ENCODE measurements at places on chromosomes 12 and 14.

DNA sequence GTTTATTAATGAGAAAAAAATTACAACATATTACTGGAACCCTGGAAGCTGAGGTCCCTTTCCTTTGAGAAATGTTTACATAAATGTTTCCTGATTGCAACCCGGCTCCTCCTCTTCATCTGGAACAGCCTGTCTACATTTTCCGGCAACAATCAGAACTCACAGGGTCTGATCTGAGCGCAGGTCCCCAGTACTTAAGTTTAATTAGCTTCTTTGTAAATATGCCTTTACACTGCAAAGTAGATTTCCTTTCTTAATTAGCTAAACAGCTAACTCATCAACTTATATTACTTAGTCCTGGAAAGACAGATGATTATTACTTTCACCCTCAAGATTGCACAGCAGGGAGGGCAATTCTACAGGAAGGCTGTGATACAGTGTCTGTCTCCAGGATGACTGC, 213.0 kb downstream of the MON2 start:
- no peak for DNase-seq

- no peak for DNase-seq
Measured at GRCh38 chr12:106861984-106862916, 87.8 kb downstream of the RIC8B start.

- peak; percentile 76 for DNase-seq
Measured at GRCh38 chr14:94132285-94132887, 3.0 kb upstream of the IFI27L2 start.

DNA sequence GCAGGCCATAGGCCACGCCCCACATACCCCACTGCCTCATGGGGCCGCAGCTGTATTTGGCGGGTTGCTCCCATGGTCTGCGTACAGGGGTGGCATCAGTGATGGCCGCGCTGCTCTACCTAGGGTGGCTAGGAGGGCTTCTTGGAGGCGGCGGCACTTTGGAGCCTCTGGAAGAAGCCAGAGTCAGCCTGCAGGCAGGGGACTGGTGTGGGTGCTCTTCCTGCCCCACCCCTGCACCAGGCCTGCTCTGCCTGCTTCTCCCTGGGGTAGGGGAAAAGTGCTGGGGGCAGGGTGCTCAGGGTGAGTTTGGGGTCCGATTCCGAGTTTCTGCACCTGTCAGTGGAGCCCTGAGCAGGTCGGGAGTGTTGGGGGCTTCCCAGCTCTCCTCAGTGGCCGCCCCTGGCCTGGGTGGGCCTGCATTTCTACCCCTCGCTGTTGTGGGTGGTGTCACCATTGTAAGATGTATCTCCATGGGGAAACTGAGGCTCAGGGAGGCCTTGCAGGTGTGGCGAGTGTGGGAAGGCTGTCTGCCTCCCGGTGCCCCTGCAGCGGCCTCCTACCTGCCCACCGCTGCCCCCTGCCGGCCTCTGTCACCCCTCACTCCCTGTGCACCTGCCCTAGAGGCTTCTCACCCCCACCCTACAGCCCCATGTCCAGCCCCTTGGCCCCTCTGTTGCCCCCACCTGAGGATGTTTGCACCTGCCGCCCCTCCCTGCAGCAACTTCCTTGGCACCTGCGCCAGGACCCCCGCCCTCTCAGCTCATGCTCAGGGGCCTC, 5.5 kb downstream of the CEP170B start:
- DNase-seq, result no peak

DNA sequence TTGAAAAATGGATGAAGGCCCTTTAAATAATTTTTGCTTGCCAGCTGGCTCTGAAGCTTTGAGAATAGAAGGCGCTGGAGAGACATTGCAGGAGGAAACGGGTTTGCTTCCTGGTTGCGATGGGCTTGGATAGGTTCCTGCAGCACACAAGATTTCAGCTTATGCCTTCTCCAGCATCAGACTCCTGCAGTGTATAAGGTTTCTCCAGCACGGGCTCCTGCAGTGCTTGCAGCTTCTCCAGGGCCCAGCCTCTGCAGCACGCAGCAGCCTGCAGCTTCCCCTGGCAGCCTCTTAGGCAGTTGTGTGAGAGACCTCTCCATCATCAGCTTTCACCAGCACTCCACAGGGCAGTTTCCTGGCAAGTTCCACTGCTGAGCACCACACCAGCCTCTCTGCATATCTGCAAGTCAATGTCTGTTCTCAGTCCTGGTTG, 78.7 kb upstream of the ZDHHC17 start:
- DNase-seq, result no peak

DNA sequence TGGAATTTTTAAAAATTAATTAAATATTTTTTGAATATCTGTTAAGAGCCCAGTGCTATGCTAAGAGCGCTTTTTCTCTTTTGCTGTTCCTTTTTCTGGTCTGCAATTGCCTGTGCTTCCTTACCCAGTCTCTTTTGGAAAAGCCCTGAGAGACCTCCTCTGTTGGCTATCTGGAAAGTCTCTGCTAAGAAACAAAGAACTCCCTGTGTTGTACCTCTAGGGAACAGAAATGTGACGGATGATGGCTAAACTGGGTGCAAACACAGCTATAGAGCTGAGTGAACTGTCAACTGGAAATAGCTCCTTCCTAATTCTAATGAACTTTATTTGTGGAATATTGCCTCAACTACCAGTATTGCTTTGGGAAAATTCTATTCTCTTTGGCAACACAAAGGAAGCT, 261.6 kb upstream of the NOVA1 start:
- no peak for DNase-seq

DNA sequence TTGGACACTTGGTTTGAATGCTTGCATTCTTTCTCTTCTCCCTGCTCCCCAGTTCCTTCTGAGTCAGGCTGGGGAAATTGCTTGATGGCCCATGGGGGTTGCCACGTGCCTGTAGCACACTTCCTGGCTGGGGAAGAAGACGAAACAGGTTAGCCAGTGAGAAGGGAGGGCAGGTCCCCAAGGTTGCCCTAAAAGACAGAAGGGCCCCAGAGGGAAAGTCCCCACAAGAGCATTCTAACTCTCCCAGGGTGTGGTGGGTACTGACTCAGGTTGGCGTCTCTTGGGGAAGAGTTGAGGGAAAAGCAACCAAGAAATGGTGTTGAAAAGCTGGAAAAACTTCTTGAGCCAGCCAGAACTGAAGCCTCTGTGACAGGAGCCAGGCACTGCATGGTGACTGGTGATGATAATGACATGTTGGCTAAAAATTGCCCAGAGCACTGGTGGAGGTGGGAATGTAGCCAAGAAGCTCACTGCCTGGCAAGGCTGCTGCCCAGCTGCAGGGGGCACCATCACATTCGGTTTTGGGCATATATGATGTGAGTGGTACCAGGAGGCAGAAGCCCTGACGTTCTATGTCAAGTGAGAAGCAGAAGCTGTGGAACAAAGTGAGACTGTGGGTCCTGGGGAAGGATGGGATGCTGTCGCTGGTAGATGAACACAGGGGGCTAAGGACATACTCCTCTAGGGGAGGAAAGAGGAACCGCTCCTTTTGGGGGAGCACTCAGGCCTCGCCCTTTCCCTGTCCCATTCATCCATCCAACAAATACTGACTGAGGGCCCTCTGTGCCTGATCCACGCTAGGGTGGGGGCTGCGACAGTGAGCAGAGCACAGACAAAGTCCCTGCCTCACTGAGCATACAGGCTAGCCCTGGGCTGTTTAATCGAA, 8.1 kb upstream of the RABGGTA start:
- peak; percentile 70 for DNase-seq

DNA sequence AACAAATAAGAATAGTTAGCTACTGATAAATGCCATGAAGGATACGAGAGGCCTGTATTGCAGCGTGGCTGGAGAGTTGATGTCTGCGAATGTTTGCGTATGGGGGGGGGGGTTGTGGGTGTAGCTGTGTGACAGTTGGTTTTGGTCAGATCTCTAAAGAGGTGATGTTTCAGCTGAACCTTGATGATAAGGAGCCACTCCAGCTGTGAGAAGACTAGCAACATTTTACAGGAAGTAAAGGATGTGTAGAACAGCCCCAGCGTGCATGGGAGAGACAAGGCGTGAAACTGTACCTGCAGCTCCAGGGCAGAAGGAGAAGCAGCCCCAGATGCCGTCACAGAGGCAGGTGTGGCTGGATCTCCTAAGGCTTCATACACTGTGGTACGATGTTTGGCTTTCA, 416.9 kb downstream of the TMEM132D start:
- DNase-seq, result no peak

DNA sequence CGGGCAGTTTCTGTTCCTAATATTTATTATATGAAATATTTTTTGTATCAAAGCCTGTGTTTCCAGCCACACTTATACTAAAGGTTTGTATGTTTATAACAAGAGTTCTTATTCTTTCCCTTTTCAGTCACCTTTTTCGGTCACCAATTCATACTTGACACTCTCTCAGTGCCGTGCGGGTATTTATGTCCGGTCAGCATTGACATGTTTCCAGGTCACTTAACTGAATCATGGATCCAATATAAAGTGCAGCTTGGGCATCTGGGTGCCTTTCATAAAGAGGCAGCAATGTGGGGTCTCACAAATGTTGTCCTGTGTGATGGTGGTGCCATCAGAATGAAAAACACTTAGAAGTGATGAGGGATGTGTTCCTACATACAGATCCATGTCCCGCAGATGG, 141.3 kb downstream of the ERC1 start:
- no peak for DNase-seq

DNA sequence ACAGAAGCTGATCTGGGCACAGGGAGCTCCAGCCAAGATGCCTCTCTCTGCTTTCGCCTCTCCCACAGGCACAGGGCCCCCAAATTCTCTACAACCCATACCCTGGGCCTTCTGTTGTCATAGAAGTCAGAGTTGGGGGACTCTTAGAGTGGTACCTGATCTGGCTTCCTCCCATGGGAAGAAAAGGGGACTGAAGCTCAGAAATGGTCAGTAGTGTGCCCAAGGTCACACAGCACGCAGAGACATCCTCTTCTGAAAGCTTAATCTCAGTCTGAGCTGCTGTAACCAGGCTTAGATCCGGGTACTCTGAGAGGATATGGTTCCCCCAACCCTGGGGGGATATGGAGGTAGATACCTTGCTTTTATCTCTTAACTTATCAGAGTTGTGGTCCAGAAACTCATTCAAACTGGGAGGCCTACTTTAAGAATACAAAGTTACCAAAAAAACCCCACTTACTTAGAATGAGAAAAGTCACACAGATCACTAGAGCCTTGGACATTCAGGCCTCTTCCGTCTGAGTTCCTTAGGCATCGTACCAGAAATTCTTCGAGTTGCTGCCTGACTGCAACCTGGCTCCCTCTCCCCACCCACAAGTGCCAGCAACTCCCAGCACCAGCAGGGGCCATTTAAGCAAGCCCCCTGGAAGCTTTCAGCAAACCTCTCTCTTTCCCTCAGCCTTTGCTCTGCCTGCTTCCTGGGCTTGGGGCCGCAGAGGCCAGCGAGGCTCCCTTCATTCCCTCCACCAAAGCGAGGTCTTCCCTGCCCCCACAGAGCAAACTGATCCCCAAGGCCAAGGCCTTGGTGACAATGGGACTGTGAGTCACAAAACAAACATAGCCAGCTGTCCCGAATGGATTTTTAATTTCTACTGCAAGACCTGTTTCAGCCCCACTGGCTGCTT, 13.9 kb downstream of the KRT7 start:
- DNase-seq, result no peak

DNA sequence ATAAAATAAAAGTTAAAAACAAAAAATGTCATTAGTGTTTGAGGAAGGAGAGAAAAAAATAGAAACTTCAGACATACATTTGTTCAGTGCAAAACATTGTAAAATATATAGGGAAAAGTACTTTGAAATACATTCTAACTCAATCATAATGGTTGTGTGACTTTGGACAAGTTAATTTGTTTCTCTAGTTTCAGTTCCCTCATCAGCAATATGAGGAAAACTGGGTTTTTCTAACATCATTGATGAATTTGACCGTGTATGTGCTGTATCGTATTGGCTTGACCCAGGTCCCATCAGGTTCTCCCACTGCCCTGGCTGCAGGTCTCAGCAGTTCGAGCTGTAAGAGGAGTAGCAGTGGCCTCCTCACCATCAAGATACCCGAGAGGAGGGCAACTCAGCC, 173.9 kb upstream of the ATF7IP start:
- DNase-seq, result no peak

GRCh38 chr12:43108656-43109055, 443.3 kb downstream of the ADAMTS20 start:
- DNase-seq, result no peak

- no peak for DNase-seq
Measured at GRCh38 chr12:53166837-53167236, 13.7 kb upstream of the ZNF740 start.

GRCh38 chr14:56797003-56797568, 13.2 kb downstream of the OTX2 start:
- no peak for DNase-seq

DNA sequence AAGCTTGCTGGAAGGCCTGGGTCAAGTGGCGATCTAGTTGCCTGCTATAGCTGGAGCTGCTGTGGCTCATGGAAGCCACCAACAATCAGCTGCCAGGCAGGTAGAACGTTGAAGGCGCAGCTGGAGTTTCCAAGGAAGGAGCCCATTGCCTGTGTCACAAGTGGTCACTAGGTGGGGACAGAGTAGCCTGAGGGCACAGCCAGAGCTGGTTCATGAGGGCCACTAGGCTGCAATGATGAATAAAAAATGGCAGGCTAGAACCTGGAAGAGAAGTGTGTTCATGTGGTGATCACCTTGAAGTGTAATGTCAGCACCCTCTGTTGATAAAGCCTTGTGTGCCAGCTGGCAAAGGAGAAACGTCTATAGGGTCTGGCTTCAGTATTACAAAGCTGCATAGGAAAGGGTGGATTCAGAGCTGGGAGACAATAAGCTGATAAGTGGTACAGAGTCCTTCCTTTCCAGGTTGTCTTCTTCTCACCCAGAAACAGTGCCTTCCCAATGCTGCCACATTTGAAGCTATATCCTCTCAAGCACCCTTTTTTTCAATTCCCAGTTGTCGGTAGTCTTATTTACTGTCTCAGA, 165.8 kb downstream of the EMP1 start:
- DNase-seq, result peak; percentile 33
